ENCODE measurements at places on chromosomes 3 and 15.

- DNase-seq = no peak
Observed at GRCh38 chr3:82145742-82146141, 384.3 kb upstream of the GBE1 start.

DNA sequence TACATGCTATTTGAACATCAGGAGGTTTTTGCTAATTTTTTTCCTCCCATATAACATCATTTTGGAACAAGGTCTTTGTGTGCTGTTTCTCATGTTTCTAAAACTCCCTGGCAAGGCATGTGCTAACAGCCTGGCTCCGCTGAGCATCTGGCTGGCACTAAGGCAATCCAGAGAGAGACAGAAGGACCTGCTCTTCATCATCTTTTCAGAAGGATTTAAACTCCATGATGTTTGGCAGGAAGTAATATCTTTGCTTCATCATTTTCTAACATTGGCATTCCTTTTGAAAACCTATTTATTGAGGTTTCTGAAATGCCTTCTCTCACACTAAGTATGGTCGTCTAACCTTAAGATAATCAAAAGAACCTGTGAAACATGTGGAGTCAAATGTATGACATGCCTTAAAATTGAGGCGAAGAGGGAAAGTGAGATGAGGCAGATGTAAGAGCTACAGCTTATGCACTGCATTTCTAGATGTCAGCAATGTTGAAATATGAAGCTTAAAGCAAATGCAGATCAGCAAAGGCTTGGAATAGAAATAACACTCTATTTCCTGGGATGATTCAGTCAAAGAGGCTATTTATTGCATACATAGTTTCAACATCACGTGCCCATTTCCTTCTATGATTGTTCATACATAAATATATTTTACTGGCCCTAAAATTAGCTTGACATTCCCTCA is 592.0 kb downstream of the ZNF385D start:
- no peak for DNase-seq

DNA sequence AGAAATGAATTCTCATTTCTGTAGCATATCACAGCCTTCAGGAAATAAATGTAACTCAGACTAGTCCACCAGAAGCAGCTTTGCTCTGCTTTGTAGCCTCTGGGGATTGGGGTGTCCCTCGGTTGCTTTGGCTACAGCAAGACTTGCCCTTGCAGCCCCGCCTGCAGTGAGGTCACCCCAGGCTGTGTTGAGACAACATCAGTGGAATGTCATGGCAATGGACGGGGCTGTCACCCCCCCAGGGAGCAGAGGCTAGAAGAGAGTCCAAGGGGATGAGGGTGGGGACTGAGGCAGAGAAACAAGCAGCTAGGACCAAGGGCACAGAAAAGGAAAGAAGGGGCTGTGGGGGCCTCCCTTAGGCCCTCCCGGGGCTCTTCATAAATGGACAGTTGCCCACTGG is 854 bp downstream of the CLEC3B start:
- no peak for DNase-seq

DNA sequence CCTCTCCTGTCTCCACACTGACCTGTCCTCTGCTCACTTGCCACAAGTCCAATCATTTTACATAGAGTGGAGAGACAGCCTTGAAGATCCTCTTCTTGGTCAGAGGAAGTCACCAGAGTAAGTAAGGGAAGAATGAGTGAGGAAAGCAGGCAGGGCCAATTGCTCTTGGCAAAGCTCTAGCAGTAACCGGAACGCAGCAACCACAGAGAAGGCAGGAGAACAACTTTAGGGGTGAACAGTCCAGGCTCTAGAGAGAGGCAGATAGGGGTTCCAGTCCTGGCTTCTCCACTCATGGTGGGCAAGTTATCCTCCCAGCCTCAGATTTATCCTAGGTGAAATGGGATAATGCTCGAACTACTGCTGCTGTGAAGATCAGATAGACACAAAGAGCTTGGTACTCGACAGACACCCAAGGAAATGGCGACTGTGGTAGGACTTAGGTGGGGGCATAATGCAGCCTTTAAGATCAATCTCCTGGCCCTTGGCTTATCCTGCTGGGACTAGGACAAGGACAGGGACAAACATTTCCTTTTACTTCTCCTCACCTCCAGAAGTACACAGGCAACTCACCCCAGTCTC is 1.2 kb upstream of the ADAMTSL3 start:
- DNase-seq = no peak

- peak; percentile 72 for DNase-seq
Observed at GRCh38 chr15:68598171-68599152, 19.7 kb downstream of the CORO2B start.

GRCh38 chr3:109944836-109945235 is 607.5 kb upstream of the DPPA4 start:
- DNase-seq = no peak

DNA sequence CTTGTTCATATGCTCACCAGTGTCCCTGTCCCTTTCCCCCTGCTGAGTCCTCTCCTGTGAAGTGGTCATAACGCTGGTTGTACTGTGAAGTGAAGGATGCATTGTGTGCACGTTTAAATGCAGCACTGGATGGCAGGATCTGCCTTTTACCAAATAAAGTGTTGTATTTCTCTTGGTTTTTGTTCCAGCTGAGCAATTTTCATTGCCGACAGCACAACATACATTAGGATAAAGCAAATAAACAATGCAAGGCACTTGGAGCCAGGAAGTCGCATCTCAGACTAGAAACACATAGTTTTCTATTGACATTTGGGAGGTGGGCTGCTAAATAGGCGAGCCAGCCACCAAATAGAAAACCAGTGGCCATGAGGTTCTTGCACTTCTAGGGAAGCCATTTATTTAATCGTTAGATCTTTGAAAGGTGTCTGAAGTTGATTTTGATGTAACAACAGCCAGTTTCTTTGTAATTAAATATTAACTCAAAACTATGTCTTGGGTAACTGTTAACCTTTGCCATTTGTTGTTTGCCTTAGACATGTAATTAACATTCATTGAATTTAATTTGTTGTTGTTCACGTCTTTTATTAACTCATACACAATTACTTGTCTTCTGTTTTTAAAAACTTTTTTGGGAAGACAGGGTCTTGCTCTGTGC is 185.3 kb downstream of the FNDC3B start:
- DNase-seq = no peak

DNA sequence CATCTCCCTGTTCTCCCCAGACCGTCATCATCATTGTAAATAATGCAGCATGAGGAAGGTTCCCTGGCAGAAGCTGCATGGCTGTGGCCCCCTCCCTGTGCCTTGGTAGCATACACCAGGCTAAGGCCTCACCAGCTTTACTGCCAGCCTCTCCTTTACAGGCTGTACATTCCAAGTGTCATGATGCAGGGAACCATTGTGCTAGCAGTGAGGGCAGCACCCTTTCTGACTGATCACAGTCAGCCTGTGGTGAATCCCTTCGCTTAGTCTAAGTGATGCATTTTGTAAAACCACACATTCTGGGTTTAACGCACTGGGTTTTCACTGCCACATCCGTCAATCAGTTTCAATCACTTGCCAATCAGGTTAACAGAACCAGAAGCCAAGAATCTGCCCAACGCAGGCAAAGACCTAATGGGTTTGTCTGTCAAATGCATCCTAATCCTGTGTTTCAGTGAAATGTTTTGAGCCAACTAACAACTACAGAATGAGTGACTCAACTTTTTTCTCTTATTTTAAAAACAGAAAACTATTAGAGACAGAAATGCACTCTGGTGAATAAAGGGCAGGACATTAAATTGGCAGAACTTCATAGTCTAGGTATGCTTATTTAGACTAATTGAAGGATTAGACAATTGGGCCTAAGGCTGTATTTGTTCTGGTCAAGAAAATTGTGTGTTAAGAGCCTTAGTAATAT is 225.9 kb upstream of the DPH6 start:
- no peak for DNase-seq

DNA sequence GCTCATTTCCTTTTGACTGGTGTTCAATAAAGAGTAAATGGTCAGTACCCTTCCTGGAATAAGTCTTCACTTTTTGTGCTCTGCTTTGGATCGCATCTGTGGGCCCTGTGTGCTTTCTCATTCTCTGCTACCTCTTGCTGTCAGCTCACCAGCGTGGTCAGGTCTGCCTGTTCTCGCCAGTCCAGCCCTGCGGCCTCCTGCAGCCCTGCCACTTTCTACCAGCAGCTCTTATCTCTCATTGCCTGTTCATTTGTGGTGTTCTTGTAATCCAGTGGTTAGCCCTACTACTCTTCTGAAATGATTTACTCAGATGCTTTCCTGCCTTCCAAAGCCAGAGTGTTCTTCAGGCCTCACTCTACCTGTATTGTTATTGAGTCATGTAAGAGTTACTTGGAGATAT is 54.8 kb downstream of the CHCHD6 start:
- no peak for DNase-seq

GRCh38 chr15:88255484-88256278 is 858 bp downstream of the NTRK3 start:
- no peak for DNase-seq

DNA sequence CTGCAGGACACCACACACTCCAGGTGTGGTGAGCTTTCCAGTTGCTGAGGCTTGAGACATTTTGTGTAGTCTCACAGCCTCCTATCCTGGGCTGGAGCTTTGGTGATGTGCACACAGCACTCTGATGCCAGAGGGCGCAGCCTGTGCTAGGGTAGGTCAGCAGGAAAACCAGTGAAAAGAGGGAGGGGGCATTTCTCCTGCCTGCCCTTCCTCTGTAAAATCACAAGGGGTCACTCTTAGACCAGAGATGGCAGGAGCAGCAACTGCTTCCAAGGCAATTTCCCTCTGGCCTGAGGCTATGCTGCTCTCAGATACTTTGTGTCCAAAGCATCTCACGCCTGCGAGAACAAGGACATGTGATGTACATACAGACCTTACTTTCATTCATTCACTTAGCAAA is 16.5 kb upstream of the MUSTN1 start:
- peak; percentile 53 for DNase-seq

GRCh38 chr3:643376-643775 is 446.8 kb downstream of the CHL1 start:
- DNase-seq = no peak

DNA sequence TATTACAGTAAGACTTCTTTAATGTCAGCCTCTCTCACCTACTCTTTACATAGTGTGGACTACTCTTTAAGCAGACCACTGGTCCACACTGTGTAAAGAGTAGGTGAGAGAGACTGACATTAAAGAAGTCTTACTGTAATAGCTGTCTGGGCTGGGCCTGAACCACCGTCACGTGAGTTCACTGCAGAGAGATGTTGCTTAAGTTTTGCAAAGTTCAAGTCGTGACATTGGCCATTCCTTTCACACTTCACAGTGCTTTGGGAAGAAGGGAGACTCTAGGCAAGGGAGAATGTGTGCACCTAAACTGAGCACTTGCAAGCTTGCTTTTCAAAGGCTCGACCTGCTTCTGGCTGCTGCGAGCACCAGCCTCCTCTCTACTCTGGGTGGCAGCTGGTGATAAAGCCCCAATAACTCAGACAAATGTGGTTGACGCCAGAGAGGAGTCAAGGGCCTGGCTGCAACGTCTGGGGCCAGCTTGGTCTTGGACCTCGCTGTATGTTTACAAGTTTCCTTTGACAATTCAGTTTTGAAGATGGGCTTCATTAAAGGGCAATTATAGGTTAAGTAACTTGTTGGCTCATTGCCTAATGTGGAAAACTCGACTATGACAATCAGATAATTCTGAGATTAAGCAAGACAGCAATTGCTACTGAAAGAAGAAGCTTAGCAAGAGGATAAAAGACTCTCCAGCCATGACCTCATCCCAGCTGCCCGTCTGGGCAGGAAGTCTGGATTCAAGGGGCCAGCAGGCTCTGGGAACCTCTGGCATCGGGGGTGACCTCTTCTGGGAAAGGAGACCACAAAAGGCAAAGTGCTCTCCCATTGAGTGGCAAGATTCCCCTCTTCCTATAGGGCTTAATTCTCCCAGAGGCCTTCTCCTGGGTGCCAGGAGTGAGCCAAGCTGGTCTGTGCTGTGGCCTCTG is 242.1 kb upstream of the TLE3 start:
- DNase-seq = peak; percentile 80

GRCh38 chr15:60660290-60661051 is 181.5 kb upstream of the ICE2 start:
- peak; percentile 48 for DNase-seq

DNA sequence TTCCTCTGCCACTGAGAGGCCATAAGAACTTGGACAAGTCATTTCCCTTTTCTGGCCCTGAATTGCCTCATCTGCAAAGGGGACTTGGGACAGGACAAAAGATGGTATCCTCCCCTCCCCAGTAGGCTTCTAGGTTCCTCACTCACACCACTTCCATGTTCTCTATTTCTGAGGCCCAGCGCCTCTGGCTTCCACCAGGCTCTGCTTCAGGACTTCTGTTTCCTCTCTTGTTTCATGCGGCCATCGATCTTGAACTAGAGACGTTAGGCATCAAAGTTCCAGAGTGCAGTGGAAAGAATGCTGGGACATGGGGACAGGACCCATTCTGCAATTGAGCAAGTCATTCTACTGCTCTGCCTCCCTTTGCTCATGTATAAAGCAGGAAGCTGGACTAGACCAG is 1.7 kb downstream of the TM4SF4 start:
- peak; percentile 51 for DNase-seq

All from suppressor macrophage (primary cell).